ENCODE measurements at places on chromosomes 7 and 10. TPM values are rescaled to one million over a fixed set of nuclear protein-coding genes. Genes with fewer than 3 reads are reported as not detected.

SPAG6 gene
- total RNA-seq, result not detected

PBLD gene
- 1.1 TPM for total RNA-seq

GALNT17 gene
- not detected for total RNA-seq

ZNF518A gene
- total RNA-seq, result 12.8 TPM

SLC16A9 gene
- total RNA-seq, result 2.7 TPM

AKR1C3 gene
- total RNA-seq, result 246 TPM

VSIR gene
- total RNA-seq, result 10.0 TPM

MYL10 gene
- not detected for total RNA-seq

SORCS1 gene
- not detected for total RNA-seq

TACR2 gene
- not detected for total RNA-seq

HKDC1 gene
- total RNA-seq, result 15.4 TPM

ATOH7 gene
- total RNA-seq, result not detected

ENO4 gene
- not detected for total RNA-seq

HOXA11 gene
- total RNA-seq, result not detected

CALHM3 gene
- total RNA-seq, result not detected

GIMAP7 gene
- total RNA-seq, result not detected

CEP55 gene
- total RNA-seq, result 2.3 TPM

ABCB4 gene
- total RNA-seq, result not detected

GJD4 gene
- not detected for total RNA-seq

STEAP4 gene
- 2.1 TPM for total RNA-seq

ANKRD30A gene
- not detected for total RNA-seq

ACTL6B gene
- not detected for total RNA-seq

RGR gene
- total RNA-seq, result not detected

HOXA9 gene
- 4.3 TPM for total RNA-seq

SPDYE16 gene
- total RNA-seq, result not detected
